LHCN-M2 (cell line): ENCODE measurements at places on chromosomes 3 and 15. TPM values are rescaled to one million over a fixed set of nuclear protein-coding genes. Genes with fewer than 3 reads are reported as not detected.

DNA sequence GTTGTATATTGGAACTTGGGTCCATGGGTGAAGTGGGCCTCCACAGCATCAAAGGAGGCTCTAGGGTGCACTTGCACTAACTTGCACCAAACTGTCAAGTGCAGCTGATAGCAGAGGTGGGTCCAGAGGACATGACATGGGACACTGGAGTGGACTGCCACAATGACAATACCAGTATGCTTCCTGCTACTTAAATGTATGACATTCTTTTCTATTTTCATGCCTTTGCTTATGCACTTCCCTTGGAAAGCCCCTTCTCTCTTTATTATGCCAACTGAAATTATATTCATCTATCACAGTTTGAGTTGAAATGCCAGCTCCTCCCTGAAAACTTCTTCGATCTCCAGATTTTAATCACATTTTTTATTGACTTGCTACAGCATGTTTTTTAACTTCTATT is 101.8 kb downstream of the CFAP20DC start:
- no peak for DNase-seq

GRCh38 chr3:126085841-126086240 is 1.9 kb upstream of the SLC41A3 start:
- no peak for DNase-seq

DNA sequence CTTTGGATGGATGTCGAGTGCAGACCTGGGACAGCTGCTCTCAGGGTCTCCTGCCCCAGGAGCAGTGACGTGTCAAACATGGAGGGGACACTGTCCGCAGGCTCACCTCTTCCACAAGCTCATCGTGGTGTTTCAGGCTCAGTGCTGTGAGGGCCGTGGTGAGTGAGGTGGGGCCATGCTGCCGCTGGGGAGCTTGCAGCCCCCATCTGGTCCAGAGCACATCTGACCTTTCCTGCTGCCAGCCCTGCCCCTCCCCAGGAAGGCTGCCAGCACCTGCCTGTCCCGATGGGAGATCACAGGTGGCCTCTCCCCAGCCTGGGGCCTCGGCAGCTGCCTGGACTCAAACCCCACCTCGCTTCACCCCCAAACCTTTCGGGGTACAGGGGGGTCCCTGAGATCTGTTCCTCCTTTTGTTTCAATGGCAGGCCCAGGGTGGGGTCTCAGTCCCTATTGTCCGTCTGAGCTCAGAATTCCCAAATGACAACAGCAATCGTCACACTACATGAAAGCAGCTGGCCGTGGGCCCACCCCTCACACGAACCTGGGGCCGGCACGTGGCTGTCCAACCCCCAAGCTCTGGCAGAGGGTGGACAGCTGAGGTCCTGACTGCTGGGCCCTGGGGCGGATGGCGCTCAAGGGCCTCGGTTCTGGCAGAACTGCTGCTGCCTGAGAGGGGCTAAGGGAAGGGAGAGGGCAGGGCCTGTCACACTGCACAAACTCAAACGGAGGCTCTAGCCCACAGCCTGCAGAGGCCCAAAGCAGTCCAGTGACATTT is 65.0 kb upstream of the RPL32 start:
- no peak for DNase-seq

DNA sequence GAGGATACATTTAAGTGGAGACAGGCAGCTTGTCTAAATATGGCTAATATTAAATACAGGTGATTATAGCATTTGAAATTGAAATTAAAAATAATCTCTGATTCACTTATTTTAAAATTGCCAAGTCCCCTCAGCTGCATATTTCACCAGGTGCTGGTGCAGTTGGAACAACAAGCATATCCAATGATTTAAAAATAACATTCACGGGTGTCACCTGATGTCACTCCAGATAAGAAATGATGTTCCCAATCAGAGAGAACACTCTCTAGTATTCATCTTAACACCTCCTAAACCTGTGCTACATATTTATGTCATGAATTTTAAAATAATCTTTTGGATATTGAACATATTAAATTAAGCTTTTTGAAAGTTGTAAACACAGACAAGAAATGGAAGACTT is 249.9 kb downstream of the CADM2 start:
- DNase-seq: no peak

GRCh38 chr3:13077431-13078162 is 4.4 kb upstream of the IQSEC1 start:
- DNase-seq: no peak

CTXN2 gene
- total RNA-seq: not detected in 2 replicates

HRG gene
- 0.06 TPM in 1 of 2 replicates, not detected in the other for total RNA-seq

KNSTRN gene
- 121 and 125 TPM in 2 replicates for total RNA-seq

DHFR2 gene
- 3.5 and 4.2 TPM in 2 replicates for total RNA-seq

- DNase-seq: no peak
These were observed 88.6 kb downstream of the KLF13 start for GRCh38 chr15:31415201-31415600.

DNA sequence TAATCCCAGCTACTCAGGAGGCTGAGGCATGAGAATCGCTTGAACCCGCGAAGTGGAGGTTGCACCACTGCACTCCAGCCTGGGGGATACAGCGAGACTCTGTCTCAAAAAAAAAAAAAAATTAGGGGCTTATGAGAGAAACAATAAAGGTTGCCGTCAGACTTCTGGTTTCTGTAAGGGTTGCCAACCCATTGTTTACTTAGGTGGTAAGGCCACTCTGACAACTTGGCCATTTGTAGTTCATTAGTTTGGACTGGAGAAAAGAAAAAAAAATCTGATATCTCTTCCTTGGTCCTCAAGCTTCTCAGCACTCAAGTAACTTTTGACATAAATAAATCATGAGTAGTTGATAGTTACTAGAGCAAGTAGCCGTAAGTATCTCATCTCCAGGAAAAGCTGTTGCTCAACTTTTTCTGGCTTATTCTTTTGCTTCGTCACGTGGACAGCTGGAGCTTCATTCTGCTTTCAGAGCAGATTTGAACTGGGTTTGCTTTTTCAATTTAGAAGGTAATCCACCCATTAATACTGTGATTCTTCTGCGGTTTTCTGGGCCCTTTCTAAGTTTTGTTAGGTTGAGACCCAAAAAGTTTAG is 9.4 kb downstream of the SNX1 start:
- peak; percentile 52 for DNase-seq

GRCh38 chr3:14156843-14157561 is 21.4 kb downstream of the XPC start:
- DNase-seq: no peak

- peak; percentile 91 for DNase-seq
These were observed 759 bp downstream of the AMOTL2 start for GRCh38 chr3:134373271-134374104.

DNA sequence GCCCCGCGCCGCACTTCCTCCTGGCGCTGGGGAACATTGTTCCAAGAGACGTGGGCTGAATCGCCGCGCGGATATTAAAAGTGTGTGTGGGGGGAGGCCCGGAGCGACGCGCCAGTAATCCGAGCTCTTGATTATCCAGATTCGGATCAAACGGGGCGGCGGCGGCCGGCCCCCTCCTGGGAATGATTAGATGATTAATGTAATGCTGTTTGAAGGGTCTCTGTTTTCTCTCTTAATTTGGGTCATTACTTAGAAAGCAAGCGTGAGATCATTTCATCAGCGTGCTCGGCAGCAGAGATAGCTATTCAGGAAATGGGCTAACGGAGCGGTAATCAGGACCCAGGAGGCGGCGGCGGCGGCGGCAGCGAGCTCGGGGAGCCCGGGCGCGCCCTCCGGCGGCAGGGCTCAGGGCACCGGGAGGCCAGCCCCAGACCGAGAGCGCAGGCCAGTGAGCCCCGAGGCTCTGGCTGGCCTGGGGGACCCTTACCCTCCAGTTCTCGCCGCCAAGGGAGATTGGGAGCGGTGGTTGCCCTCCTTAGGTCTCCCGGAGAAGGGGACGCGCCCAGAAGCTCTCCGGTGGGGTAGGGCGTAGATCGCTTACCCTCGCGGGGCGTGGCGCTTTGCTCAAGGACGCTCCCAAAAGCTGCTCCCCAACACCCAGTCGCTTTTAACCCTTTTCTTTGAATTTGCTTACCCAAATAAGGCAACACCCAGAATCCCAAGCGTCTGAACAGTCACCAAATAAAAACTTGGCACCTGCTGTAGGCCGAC is 4.5 kb downstream of the FEZF2 start:
- DNase-seq: no peak

GRCh38 chr3:52195823-52196331 is 2.1 kb upstream of the ALAS1 start:
- DNase-seq: peak; percentile 47

ZBBX gene
- not detected in 2 replicates for total RNA-seq

- DNase-seq: peak; percentile 90
These were observed 403.3 kb upstream of the THBS1 start for GRCh38 chr15:39177561-39177960.

DNA sequence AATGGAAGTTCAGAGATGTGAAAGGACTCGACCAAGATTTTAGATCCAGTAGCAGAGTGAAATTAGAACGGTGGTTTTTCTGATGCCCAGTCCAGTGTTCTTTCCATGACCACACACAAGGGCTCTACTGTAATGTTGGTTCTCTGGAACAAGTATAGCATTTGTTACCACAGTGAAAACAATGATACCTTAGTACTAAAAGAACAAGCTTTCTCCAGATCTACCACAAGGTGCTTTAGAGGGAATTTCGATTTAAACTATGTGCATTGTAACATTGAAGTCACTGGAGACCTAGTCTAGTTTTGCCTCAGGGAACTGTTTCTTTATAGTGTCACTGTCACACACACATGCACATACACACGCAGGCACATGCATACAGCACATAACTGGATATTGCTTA is 12.8 kb upstream of the CCNL1 start:
- DNase-seq: no peak

- no peak for DNase-seq
These were observed 34.9 kb downstream of the SLC2A2 start for GRCh38 chr3:170991664-170992063.

DNA sequence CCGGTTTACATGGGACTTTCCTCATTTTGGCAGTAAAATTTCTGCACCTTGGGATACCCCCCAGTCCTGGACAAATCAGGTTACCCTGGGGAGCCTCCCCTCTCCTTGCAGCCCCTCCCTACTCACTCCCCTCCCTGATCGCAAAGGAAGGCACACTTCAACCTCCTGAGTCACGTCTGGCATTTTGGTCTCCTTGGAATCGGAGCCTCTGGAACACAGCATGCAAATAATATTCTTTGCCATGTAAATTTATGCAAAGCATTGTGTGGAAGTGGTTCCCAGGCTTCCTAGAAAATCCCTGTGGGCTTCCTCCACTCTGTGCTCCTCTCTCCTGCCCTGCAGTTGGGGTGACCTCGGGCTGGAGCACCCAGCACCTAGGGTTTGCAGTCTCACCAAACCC is 11.6 kb downstream of the SCN5A start:
- no peak for DNase-seq

GRCh38 chr3:109835958-109836357 is 498.6 kb upstream of the DPPA4 start:
- no peak for DNase-seq

DNA sequence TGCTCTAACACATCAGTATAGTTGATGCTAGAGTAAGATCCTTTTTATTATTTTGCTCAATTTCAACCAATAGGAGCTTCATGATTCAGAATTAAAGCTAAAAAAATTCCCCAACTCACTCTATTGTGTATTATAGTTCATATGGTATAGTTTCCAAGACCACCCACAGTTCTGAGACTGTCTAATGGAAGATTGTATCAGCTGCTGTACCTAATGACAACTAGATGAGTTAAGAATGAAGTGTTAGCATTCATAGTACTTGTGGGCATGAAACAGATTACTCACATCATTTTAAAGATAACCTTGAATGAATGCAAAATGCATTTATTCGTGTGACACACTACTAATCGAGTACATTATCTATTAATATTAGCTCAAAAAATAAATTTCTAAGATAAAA is 289.9 kb upstream of the ATP11B start:
- no peak for DNase-seq

B3GALNT1 gene
- 3.1 and 6.4 TPM in 2 replicates for total RNA-seq

DNA sequence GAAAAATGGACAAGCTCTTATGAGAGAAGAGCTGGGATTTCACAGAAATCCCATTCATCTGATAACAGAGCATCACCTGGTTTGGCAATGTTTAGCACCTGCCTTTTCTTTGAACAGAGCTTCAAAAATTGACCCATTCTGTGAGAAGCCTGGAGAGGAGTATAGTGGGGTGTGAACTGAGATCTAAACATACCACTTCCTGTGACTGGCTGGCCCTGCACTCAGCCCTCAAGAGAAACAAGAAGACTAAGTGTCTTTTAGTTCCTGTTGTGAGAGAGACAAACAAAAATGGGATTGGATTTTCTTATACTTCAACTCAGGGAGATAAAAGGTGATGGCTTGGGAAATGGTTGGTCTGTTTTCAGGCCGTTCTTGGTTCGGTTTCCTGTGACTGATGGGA is 1060.2 kb downstream of the ROBO1 start:
- DNase-seq: no peak

GRCh38 chr3:74651292-74651691 is 36.8 kb upstream of the CNTN3 start:
- no peak for DNase-seq

- no peak for DNase-seq
These were observed 10.6 kb upstream of the U2SURP start for GRCh38 chr3:142990721-142991120.

GPR62 gene
- total RNA-seq: not detected in 2 replicates

GRCh38 chr15:66860844-66861243 is 158.8 kb downstream of the SMAD6 start:
- no peak for DNase-seq

DNA sequence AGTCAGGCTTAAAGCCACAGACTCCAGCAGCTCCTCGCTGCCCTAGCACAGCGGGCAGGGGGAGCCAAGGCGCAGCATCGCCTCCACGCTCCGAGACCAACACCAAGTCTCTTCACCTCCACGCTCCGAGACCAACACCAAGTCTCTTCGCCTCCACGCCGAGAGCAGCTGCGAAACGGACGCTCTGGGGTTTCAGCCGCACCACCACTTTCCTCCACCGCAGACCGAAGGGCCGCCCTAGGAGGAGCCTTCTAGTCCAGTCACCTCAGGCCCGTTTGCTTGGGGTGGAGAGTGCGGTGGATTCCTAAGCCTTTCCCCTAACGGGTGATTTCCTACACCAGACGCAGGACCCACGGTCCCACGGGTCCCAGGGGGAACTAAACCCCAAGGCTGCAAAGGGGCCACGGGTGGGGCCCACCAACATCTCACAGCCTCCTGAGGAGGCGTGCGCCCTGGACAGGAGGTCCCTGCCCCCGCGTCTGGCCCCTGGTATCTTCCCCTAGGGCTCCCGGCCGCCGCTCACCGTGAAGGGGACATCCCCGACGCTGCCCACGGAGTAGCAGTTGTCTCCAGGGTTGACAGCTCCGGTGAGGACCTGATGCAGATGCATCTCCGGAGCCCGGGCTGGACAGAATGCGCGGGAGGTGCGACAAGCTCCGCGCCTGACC is 501 bp downstream of the DMXL2 start:
- DNase-seq: peak; percentile 68

TCF12 gene
- 108 and 111 TPM in 2 replicates for total RNA-seq

DNA sequence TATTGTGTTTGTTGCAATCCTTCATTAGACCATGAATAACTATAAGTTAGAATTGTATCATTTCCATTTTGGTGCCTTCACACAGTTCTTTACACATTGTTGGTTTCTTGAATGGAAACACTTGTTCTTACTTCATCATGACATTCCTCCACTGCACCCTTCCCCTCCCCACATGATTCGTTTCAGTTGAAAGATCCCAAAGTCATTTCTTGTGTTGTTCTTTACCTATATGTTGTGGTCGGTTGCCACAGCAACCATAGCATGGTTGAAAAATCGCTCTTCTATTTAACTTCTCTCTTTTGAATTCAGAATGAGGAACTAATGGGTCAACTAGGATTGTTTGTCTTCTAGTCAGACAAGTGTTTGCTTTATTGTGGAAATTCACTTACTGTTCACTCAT is 103.3 kb downstream of the IL1RAP start:
- no peak for DNase-seq

ATP8B4 gene
- total RNA-seq: 1.0 and 4.6 TPM in 2 replicates
